ENCODE measurements at places on chromosomes 13 and 19.

DNA sequence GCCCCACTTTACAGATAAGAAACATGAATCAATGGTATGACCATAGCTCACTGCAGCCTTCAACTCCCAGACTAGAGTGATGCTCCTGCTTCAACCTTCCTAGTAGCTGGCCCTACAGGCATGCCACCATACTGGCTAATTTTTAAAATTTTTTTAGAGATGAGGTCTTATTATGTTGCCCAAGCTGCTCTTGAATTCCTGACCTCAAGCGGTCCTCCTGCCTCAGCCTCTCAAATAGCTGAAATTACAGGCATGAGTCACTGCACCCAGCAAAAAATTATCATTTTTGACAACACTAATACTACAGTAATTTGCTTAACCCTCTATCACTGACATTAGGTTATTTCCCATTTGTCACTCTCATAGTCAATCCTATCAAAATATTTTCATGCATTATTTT is 14.7 kb downstream of the CAB39L start:
- DNase-seq: no peak

DNA sequence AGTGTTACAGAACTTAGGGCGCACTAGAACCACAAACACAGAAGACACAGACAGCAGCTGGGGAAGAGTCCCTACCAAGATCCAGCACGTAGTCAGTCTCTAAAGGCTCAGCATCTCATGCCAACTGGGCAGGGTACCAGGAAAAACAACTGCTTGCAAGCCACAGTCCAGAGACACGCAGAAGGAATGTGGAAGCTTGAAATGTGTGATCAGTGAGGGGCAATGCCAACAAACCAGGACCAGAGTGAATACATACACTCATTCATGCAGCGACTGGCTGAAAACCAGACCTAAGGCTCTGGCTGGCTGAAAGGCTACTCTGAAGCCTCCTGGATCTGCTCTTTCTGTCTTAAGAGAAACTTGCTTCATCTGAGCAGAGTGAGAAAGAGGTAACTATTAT is 1484.8 kb downstream of the EFNB2 start:
- DNase-seq: no peak

DNA sequence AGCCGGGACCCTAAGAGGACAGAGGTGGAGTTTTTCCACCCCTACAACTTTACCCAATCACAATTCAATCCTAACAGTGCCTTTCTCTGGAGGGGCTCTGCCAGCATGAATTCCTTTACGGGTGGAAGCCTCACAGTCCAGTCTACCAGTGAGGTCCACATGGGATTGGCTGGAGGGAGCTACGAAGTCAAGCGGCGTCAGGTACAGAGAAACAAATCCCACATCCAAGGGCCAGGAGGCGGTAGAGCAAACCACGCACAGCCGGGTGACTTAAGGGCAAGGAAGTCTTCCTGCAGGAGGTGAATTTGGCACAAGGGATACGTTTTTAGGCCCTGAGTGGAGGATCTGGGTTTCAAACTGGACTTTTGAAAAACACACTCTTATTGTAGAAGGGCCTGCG is 199.6 kb downstream of the UQCRFS1 start:
- DNase-seq: no peak

GRCh38 chr13:20778311-20778710 is 4.5 kb upstream of the EEF1AKMT1 start:
- DNase-seq: no peak

- no peak for DNase-seq
Observed at GRCh38 chr13:114106991-114107685, 25.3 kb downstream of the RASA3 start.

DNA sequence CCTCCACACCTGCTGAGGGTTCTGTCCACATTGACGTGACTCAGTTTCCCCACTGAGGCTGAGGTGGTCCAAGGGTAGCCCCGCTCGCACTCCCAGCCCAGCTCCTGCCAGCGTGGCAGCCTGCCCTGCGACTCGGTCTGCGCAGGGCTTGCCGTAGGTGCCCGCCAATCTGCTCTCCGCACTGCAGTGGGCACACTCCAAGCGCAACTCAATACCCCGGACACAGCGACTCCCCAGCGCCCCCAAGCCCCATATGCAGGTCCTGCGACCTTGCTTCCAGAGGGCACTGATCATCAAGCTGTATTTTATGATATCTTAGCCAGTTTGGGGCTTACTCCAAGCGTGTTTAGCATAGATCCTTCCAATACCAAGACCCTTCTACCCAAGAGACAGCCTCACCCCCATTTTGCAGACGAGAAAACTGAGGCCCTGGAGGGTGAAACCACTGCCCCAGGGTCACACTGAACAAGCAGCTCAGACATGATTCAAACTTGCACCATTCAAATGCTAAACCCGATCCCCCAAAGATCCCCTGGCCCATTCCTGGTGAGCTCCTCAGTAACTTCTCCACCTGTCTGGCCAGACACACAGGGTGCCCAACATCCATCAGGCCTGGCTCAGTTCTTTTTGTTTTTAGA is 13.5 kb downstream of the PTPRS start:
- DNase-seq: no peak

GRCh38 chr13:49084961-49085360 is 109.2 kb downstream of the FNDC3A start:
- no peak for DNase-seq

GRCh38 chr13:71831716-71832115 is 35.3 kb downstream of the DACH1 start:
- no peak for DNase-seq

- no peak for DNase-seq
Observed at GRCh38 chr13:44104197-44104490, 224.4 kb downstream of the LACC1 start.

- no peak for DNase-seq
Observed at GRCh38 chr13:82477436-82477835, 1404.8 kb downstream of the SLITRK1 start.

GRCh38 chr13:109941951-109942350 is 155.6 kb upstream of the IRS2 start:
- no peak for DNase-seq

DNA sequence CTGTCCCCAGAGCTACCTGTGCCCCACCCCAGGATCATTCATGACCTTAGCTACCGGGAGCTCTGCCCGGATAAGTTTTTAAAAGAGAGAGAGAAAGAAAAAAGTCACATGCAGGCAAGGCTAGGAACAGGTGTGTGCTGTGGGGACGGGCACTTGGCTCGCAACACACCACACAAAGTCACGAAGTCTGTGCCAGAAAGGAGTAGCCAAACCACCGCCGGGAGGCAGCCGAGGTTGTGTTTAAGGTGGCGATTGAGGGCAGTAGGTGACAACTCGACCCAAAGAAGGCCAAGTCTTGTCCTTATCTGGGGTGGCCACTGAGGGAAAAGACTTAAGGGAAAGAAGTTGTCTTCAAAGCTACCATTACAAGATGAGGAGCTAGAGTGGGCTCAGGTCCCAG is 4.6 kb upstream of the TSHZ3 start:
- DNase-seq: no peak

DNA sequence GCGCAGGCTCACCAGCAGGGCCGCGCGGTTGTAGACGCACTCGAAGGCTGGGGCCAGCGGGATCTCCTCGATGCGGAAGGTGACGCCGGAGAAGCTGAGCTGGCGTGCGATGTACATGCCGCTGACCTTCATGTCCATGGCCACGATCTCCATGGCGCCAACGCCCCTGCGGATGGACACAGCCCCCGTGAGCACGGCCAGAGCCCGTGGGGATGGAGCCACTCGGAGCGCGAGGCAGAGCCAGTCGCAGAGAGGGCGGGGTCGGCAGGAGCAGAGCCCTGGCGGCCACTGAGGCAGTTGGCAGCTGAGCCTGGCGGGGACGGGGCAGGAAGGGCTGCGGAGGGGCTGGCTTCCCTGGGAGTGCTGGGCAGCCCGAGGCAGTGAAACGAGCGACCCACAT is 15.2 kb downstream of the GPX4 start:
- DNase-seq: no peak

DNA sequence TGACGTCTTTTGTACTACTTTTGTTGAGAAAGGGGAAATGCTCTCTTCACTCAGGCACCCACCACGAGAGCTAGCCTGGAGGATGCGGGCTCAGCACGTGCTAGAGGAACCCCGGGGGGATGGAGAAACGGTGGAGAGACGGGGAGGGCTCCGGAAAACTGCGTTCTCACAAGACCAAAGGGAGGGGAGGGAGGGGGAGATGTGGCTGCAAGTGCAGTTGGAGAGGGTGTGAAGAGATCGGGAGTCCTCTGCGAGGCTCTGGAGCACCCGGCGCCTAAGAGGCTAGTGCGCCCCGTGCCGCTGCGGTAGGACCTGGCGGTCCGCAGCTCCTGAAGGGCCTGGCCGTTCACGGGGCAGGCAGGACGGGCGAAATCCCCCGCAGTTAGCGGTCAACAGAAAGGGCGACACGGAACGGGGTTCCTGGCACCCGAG is 43.4 kb upstream of the XPO4 start:
- DNase-seq: no peak

GRCh38 chr19:36051236-36051635 is 2.8 kb downstream of the THAP8 start:
- DNase-seq: no peak

DNA sequence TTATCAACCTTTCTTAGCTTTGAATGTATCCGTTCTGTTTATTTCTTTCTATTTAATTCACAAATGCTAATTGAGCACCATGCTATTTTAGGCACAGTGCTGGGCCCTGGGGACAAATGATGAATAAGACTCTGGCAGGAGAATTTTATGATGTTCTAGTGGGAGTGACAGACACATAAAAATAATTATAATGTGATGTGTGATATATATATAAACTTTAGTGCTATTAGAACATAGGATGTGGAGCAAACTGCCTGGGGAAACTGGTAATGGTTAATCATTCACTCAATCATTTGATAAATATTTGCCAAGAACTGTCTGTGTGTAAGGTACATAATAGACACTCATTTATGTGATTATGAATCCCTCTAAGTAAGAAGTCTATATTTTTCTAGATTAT is 50.7 kb upstream of the FRY start:
- no peak for DNase-seq

DNA sequence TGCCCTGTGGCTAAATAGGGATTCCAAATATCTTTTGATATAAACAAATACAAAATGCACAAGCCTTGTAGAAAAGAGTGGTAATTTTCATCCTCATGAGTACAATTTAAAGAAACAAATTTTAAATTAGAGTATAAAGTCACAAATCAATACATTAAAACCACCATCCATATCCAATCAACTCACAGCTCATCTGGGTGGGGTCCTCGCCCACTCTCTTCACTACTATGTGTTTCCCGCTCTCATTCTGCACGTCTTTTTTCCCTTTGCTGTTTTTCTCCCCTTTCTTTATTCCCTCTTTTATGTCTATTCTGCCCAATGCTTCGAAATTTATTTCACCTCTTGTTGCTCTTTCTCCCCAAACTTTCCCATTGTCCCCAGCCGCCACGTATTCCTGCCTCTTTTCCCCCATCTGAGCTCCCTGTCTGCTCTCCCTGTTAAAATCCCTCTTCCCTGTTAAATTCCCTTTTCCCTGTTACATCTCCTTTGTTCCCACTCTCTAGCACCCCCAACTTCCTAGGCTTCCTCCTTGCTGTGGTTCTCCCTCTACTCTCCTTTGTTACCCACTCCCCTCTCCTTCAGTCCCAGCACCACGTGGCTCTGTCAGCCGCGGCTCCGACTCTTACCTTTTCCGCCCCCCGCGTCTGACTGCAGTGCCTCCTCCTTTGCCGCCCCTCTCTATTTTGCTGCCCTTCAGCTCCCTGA is 1.3 kb downstream of the ZNF616 start:
- no peak for DNase-seq

DNA sequence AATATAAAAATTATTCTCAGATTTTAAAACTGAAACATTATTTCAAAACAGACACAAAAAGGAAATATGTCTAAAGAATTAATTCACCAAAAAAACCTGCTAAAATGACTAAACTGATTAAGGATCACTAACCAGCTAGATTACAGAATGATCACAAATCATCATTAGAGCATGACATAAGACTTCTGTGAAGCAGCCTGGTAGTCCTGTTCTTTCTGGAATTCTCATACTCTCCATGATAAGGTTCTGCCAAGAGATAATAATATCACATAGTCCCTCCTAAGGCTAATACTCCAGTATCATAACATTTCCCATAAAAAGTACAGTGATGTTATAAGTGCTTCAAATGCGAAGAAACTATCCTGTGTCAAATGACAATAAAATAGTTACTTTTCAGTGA is 1814.9 kb downstream of the SLITRK5 start:
- no peak for DNase-seq

GRCh38 chr13:40779796-40780285 is 8.9 kb upstream of the MRPS31 start:
- no peak for DNase-seq

DNA sequence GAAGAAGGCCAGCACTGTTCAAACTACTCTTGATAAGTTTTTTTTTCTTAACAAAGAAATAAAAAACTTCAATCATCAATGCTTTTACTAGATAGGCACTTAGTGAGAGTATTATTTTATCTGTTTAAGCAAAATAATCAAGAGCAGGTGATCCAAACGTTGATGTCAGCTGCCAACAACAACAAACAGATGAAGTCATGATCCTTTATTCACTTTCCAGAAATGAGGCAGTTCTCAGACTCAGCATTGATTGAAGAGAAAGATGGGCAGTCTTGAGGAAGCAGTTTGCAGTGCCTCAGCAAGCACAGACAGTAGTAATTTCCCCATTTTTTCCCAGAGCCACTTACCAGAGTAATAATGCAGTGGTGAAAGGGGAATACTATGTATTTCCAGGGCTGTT is 38.4 kb upstream of the CSNK1A1L start:
- no peak for DNase-seq

DNA sequence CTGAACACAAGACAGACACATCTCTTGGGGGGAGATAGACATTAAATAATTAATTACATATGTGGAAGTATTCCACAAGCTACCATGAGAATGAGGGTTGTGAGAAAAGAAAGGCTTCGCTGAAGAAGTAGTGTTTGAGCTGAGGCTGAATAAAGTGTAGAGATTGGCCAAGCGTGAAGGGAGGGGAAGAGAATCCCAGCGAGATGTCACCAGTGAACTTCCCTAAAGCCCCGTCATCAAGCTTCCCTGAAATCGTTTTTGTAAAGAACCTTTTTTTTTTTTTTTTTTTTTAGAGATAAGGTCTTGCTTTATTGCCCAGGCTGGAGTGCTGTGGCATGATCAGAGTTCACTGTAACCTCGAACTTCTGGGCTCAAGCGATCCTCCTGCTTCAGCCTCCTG is 235.2 kb downstream of the KCNRG start:
- no peak for DNase-seq

- DNase-seq: no peak
Observed at GRCh38 chr13:37070956-37071355, 11.5 kb upstream of the SUPT20H start.

- DNase-seq: no peak
Observed at GRCh38 chr13:104625201-104625600, 1559.0 kb upstream of the SLC10A2 start.

GRCh38 chr13:110636701-110637201 is 21.4 kb downstream of the NAXD start:
- no peak for DNase-seq

GRCh38 chr19:18834644-18834984 is 2.9 kb downstream of the UPF1 start:
- DNase-seq: no peak

DNA sequence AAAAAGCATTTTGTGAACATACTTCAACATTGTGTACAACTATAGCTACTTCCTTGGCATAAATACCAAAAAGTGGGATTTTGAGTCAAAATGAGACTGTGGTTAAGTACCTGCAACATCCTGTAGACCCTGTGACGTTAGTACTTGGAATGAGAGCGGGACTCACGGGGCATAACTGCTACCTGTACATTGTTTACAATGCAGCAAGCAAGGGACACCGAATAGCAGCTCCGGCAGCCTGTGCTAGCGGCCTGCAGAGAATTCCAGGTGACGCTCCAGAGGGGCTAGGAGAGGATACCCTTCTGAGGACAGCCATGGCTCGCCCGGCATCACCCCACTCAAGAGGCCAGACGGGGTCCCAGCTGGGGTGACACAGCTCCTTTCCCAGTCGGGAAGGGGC is 824 bp upstream of the ZNF331 start:
- no peak for DNase-seq

Data from stimulated activated CD8-positive, alpha-beta memory T cell treated with anti-CD3 and anti-CD28 coated beads, Interleukin-7, amount 100 ng/mL, for 1 hour (primary cell).